ENCODE measurements at places on chromosomes 4 and X.

- DNase-seq: no peak
Measured at GRCh38 chr4:14961292-14961691, 41.0 kb upstream of the CPEB2 start.

DNA sequence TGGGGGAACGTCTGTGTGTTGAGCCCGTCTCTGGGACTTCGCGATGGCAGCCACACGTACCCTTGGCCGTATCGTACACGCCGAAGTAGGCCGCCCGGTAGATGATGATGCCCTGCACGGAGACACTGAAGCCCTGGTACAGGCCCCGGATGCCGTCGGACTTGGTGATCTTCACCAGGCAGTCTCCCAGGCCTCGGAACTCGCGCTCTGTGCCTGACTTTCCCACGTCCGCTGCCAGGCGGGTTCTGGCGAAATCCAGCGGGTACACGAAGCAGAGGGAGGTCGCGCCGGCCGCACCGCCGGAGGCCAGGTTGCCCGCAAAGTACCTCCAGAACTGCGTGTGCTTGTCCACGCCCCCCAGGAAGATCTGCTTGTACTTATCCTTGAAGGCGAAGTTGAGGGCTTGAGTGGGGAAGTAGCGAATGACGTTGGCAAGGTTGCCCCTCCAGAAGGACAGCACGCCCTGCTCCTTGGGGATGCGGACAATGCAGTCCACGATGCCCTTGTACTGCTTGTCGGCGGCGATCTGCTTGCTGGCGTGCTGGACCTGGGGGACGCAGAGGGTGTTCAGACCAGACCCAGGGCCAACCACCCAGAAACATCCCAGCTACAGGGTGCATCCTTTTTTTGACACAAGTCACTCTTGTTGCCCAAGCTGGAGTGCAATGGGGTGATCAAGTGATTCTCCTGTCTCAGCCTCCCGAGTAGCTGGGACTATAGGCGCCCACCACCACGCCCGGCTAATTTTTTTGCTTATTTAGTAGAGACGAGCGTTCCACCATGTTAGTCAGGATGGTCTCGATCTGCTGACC is 2.5 kb downstream of the SLC25A6 start:
- DNase-seq: peak; percentile 3

DNA sequence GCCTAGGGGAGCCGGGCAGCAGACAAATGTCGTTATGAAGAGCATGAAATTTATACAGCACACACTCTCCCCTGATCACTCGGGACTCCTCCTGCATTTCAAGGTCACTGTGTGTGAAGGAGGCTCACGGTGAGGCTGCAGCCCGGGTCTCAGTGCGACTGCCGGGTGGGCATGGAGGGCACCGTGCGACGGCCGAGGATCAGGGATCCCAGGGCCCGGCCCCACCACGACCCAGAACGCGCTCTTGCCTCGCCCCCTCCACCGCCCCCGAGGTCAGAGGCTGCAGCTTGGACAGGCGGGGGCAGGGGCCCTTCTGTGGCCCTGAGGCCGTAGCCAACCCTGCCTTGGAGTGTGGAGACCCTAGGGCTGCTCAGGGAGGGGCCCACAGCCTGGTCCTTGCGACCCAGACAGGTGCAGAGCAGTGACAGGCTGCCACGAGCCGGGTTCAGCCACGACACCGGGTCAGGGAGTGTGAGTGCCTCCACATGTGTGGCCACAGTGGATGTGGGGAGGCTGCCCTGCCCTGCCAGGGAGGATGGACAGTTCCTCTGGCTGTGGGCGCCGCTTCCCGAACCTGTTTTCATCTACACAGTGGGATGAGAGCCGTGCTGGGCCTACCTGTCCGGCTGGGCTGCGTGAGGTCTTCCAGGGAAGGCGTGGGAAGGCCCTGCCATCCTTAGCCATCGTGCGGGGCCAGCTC is 89.3 kb upstream of the NKX1-1 start:
- DNase-seq: no peak

DNA sequence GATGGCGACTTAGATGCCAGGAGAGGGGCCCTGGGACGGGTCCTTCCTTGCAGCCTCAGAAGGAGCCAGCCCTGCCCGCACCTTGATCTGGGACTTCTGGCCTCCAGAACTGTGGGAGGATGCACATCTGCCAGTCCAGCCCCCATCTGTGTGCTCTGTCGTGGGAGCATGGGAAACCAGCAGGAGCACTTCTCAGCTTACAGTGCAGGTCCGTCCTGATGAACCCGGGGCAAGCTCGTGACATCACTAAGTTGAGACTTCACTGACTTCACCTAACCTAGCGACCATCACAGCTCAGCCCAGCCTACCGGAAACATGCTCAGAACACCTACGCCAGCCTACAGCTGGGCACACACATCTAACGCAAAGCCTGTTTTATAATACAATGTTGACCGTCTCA is 38.1 kb downstream of the ABLIM2 start:
- DNase-seq: no peak

GRCh38 chr4:98630737-98631454 is 27.5 kb downstream of the TSPAN5 start:
- DNase-seq: no peak

DNA sequence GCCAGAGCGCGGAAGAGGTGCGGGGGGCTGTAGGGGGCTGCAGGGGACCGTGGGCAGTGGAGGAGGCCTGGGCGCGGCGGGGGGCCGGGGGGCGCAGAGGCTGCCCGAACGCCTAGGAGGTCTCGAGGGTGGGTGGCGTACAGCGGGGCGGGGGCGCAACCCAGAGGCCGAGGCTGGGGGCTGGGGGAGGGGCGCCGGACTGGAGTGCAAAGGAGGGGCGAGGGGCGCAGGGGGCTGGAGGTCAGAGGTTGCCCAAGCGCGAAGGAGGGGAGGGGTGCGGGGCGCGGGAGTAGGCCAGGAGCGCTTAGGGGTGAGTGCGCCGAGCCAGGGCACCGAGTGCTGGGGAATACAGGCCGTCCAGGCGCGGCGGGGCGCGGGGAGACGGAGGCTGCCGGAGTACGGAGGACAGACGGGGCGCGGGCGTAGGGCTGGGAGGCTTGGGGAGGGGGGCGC is 255 bp downstream of the GYG2 start:
- DNase-seq: no peak

GRCh38 chr4:26885912-26886274 is 25.3 kb downstream of the STIM2 start:
- DNase-seq: peak; percentile 32

GRCh38 chrX:3175659-3176438 is 134.6 kb downstream of the ARSF start:
- DNase-seq: no peak

DNA sequence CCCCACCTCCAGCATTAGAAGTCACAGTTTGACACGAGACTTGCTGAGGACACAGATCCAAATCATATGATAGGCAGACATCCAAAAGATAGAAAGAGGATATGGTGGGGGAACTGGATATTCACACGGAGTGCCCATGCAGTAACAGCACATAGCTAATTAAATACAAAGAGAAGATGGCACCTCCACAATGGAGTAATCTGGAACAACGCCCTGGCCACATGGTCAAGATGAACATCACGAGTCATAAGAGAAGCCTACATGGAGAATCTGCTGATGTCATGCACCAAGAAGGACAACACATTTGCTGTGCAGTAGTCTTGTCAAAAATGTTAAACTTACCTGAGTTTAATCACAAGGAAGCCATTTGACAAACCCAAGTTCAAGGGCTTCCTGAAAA is 10.1 kb upstream of the LOC101059915 start:
- no peak for DNase-seq

DNA sequence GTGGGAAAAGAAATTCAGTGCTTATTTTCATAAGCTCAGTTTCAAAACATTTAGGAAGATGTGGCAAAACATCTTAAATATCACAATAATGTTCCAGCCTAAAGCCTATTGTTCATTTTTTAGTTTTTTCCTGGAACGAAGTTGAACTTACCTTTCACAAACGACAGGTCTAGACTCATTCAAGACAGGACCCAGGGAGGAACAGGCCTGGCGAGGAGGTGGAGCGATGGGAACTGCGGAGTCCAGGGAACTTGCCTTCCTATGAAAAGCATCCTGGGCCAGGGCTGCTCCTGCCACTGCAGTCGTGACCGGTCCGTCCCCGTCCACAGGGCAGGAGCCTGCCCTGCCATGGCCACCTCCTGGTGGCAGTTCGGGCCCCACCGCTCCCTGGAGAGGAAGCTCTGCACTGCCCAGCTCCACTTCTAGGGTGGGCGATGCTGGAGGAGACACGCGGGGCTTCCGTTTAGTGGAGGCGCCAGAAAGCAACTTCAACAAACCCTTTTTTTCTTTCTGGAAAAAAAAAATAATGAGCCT is 96.7 kb upstream of the CBR4 start:
- DNase-seq: no peak

GRCh38 chrX:20066968-20067708 is 49.6 kb downstream of the MAP7D2 start:
- peak; percentile 14 for DNase-seq

- DNase-seq: no peak
Measured at GRCh38 chr4:34718576-34719245, 1525.6 kb downstream of the ARAP2 start.

DNA sequence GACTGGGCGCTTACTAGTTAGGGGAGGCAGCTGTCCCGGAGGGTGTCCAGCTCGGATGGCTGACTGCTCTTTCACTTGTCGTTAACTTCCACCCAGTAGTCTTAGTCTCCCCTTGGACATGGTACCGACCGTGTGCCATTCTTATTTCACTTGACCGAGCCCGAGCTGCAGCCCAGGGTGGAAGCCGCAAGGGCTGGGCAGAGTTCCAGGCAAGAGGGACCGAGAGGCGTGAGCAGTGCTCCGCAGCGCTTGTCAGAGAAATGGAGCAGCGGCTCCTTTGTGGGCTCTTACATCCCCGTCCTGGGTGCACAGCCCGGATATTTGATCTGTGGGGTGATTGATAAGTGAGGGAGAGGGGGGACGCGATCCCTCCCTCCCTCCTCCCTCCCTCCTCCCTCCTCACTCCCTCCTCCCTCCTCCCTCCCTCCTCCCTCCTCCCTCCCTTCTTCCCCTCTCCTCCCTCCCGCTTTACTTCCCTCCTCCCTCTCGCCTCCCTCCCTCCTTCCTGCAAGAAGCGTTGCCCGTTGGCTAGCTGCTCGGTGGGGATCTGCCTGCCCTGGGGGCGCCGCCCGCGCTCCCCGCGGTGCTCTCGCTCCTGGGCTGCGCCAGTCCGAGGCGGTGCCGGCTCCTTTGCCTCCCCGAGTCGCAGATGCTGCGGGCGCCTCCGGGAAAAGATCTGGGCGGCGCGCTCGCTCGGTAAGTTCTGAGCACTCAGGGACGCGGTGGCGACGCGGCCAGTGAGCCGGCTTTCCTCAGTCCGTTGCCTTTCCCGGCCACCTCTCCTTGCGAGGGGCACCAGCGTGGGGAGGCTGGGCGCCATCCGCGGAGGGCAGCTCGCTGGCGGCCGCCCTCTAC is at the start of gene SLITRK2:
Gene SLITRK2 (plus strand): TSS at position 499 of the 855 bp plus-strand sequence. CDS start 4,597 bp downstream, outside the sequence.
- no peak for DNase-seq

GRCh38 chr4:153553819-153554170 is 87.6 kb downstream of the TMEM131L start:
- DNase-seq: no peak

GRCh38 chr4:108336076-108336475 is 167.3 kb upstream of the LEF1 start:
- DNase-seq: no peak

- DNase-seq: no peak
Measured at GRCh38 chr4:14293582-14293981, 666.1 kb upstream of the BOD1L1 start.

GRCh38 chrX:85159644-85160043 is 83.9 kb downstream of the SATL1 start:
- DNase-seq: no peak

- no peak for DNase-seq
Measured at GRCh38 chr4:27248829-27249228, 388.2 kb downstream of the STIM2 start.

- DNase-seq: no peak
Measured at GRCh38 chr4:84954982-84955567, 11.4 kb downstream of the WDFY3 start.

DNA sequence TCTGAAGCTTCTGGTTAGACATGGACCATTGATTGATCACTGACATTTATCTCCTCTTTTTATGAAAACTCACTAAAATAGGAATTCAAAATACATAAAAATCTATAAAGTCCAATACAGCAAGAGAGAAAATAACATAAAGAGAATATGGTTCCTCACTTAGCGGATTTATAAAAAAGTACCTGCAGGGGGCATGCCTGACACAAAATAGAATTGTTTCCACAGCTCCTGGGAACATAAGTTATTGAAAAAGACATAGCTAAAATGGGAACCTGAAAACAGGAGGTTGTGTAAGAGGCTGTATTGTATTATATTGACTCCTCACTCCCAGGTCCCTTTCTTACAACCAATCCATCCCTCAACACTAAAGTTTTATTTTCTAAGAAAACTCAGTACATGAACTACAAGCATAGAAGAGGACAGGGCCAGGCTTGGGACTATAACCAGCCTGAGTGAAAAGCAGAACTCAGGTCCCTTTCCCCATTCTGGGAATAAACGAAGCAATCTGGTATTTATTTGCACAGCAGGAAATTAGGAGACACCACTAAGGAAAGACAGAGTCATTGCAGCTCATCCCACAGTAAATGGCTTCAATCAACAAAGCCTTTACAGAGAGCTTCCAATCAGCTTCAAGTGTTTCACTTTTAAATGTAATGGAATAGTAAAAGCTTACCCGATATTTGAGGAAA is 121.1 kb upstream of the NDST4 start:
- no peak for DNase-seq

GRCh38 chr4:106652095-106652494 is 283.5 kb upstream of the GIMD1 start:
- no peak for DNase-seq

DNA sequence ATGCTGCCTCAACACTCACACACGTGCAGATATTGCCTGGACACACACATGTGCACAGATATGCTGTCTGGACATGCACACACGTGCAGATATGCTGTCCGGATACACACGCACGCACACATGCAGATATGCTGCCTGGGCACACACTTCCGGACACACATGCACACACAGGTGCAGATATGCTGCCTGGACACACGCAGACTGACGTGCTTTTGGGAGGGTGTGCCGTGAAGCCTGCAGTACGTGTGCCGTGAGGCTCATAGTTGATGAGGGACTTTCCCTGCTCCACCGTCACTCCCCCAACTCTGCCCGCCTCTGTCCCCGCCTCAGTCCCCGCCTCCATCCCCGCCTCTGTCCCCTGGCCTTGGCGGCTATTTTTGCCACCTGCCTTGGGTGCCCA is 14.7 kb downstream of the FGFRL1 start:
- peak; percentile 41 for DNase-seq

- DNase-seq: peak; percentile 3
Measured at GRCh38 chrX:148380107-148380506, 120.3 kb upstream of the AFF2 start.

- no peak for DNase-seq
Measured at GRCh38 chrX:29902004-29902403, 313.4 kb upstream of the MAGEB2 start.

GRCh38 chrX:125287282-125287681 is 32.4 kb upstream of the TEX13C start:
- no peak for DNase-seq

- DNase-seq: no peak
Measured at GRCh38 chrX:23887451-23887850, 20.3 kb downstream of the APOO start.

DNA sequence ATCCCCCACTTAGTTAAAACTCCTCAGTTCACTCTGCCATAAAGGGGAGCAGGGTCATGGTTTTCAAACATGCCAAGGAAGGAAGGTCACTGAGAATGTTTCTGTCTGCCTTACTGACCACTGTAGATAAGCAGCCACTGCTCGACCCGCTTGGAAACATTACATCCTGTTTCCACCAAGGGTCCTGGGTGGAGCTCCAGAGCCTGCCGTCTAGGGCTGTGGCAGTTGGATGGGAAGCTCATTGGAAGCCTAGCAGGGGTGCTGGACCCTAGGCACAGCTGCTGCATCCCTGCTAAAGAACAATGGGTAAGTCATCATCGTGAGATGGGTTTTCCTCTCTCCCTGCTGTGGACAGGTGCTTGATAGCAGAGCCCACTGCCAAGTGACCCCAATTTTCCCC is 76.0 kb upstream of the SRD5A3 start:
- no peak for DNase-seq
